ENCODE measurements at places on chromosomes 11 and 22. TPM values are rescaled to one million over a fixed set of nuclear protein-coding genes. Genes with fewer than 3 reads are reported as not detected.

Gene TESMIN
- total RNA-seq: 8.1 TPM

Gene DGCR2
- total RNA-seq: 39.0 TPM

Gene YAP1
- total RNA-seq: not detected

Gene LRRN4CL
- 0.40 TPM for total RNA-seq

Gene ADM2
- total RNA-seq: 3.7 TPM

Gene MISFA
- total RNA-seq: 0.67 TPM

Gene BARX2
- total RNA-seq: not detected

Gene MCAT
- total RNA-seq: 10.4 TPM

Gene CXCR5
- total RNA-seq: 0.52 TPM

Gene POU2F3
- total RNA-seq: not detected

Gene MS4A3
- not detected for total RNA-seq

Gene TMA7B
- total RNA-seq: 4.7 TPM

DNA sequence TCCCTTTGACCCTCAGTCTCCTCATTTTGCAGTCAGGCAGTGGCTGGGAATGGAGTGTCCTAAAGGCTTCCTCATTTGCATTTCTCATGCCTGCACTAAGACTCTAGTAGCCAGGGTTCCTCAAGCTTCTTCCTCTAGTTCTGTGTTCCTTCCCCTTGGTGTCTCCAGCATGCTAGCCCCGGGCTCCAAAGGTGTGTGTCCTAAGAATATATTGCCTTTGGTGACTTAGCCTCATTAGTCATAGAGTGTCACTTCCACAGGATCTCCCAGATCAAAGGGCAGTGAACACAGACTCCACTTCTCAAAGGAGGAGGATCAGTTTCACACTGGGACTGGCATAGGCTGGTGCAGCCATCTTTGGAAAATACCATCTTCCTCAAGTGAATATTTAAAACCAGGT lies 21.4 kb upstream of the ACER3 start:
- DNase-seq: no peak

DNA sequence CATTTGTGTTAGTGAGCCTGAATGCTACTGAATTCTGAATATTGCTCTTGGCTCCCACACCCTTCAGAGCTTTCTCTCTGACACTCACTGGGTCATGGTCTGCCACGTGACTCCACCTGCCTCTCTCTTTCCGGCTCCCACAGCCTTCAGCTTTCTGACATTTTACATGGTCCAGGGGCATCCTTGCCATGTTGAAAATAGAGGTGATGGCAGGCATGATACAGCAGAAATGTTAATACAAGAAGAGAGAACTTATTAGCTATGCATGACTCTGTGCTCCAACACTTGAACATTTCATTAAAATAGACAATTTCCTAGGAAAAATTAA lies 90.3 kb upstream of the CLDN5 start:
- DNase-seq: no peak

- no peak for DNase-seq
These were observed 3.8 kb upstream of the MS4A13 start for GRCh38 chr11:60511393-60511792.

- DNase-seq: no peak
These were observed 78.9 kb downstream of the PPFIBP2 start for GRCh38 chr11:7592711-7593110.

DNA sequence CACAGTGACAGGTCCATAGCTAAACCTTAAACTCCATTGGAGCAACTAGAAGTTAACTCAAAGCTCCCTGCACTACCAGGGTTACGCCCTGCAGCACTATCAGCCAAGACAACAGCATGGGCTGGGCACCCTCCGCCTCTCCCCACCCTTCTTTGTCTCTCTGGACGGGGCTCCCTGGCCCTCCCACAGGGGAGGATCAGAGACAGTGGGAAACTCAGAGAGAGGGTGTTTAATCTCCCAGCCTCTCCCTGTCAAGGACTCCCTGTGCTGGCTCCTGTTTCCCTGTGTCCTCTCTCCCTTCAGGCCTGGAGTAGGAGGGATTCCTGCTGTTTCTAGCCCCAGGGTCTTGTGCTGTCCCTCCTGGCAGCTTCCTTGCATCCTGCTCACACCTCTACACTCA lies 56.9 kb upstream of the CSNK2A3 start:
- no peak for DNase-seq

GRCh38 chr11:27431808-27432207 lies 40.8 kb downstream of the LGR4 start:
- no peak for DNase-seq

DNA sequence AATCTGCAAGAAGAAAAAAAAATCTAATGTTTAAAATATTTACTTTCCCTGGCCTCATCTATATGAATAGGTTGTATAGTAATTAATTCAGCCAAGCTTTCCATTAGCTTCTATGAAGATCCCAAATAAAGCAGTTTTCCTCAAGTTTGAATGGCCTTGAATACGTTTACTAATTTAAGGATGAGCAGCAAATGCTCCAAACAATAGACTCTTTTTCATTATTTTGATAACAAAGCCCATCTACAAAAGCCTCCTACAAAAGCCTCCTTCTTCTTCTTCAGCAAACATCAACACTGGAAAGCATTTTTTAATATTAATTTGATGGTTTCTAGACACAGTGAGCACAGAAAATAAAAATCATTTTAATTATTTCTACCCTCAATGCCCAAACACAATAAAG lies 1130.3 kb upstream of the CNTN5 start:
- DNase-seq: no peak

- DNase-seq: no peak
These were observed 112.8 kb upstream of the CADM1 start for GRCh38 chr11:115616971-115617370.

DNA sequence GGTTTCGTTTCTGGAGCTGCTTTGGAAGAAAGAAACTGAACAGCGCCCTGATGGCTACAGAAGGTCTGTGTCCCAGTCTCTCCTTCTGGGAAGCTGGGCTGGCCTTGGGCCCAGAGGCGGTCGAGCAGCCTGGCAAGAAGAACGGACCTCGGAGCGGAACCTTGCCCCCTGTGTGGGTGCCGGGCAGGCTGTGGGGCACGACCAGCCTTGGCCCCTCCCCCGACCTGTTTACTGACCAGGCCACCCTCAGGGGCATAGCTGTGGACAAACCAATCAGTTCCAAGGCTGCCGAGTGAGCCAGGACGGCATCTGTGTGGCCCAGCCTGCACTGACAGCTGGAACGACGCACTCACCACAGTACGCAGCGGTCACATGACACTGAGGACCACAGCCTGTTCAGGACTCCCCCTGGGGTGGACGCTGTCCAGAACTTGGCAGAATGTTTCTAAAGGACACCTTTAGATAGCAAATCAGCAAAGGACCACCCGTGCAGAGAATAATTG lies 7.2 kb downstream of the PIM3 start:
- DNase-seq: no peak

DNA sequence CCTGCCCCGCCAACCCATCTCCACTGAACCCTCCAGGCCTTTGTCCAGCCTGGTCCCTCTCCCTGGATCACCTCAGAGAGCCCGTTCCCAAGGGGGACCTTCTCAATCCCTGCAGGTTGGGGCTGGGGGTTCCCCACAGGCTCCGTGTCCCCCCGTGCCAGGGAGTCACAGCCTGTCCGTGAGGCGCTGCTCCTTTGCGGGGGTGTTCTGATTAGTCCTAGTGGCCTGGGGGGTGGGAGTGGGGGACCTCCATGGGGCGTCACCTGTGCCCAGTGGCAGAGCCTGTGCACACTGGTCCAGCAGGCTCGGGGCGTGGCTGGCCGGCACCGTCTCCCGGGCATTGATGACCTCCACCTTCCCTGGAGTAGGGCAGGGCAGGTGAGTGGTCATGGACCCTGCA lies 11.6 kb downstream of the GGT5 start:
- DNase-seq: no peak

GRCh38 chr22:42754658-42755057 lies 34.0 kb upstream of the A4GALT start:
- DNase-seq: no peak

GRCh38 chr11:76185931-76186401 lies 20.3 kb downstream of the WNT11 start:
- no peak for DNase-seq

GRCh38 chr11:13215149-13215548 lies 62.4 kb upstream of the BMAL1 start:
- no peak for DNase-seq

- no peak for DNase-seq
These were observed 155.5 kb downstream of the SPON1 start for GRCh38 chr11:14118072-14118471.

GRCh38 chr11:70517988-70518907 lies 119.9 kb downstream of the CTTN start:
- no peak for DNase-seq

- no peak for DNase-seq
These were observed 64.7 kb downstream of the LDLRAD3 start for GRCh38 chr11:36008584-36008983.

DNA sequence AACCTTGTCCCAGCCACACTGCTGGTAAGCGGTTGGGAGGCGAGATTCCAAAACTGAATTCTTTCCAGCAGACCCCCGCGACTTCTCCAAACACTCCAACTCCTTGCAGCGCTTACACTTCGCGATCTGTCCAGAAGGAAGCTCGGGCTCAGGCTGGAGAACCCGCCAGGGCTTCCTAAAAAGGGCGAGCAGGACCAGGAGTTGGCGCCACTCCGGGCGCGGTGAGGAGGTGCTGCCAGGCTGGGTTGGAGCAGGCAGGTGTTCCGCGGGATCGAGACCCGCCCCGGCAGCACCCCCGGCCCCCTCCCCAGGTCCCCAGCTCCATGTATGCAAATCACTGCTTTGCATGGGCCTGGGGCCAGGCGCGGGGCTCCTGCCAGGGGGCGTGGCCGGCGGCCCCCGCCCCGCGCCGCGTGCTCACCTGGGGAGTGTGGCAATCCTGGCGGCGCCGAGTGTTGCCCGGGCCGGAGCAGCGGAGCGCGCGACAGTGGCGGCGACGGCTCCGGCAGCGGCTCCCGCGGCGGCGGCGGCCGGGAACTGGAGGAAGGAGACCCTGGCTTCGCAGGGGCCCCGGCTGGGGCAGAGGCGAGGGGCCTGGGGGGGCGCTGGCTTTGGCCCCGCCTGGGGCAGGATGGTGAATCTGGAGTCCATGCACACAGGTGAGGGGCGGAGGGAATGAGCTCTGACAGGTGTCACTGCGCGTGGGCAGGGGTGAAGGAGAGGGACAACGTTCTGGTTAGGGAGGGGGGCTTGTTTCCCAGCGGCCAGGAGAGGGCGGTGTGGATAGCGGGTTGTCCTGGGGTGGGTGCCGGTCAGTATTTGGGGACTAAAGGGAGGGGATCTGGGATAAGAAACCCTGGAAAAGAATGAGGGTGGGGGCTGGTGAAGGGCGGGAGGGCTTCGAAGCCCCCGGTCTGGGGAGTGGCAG lies at the start of gene POU2F3:
TSS of gene POU2F3 (plus strand) at position 428 of the 928 bp plus-strand sequence. CDS start at position 632, 204 bp downstream.
- no peak for DNase-seq

GRCh38 chr11:26837154-26837553 lies 115.3 kb upstream of the SLC5A12 start:
- no peak for DNase-seq

All from activated CD4-positive, alpha-beta T cell treated with anti-CD3 and anti-CD28 coated beads, Interleukin-2, amount 10 ng/mL, durations not matched to agents 7 days and 5 days (primary cell).